ENCODE measurements at places on chromosomes 7 and 10. TPM values are rescaled to one million over a fixed set of nuclear protein-coding genes. Genes with fewer than 3 reads are reported as not detected.

CNTNAP2 gene
- not detected for total RNA-seq

PRSS2 gene
- total RNA-seq = not detected

CHST15 gene
- 0.18 TPM for total RNA-seq

HOXA4 gene
- total RNA-seq = 1.1 TPM

PARD3 gene
- 37.5 TPM for total RNA-seq

PHYHIPL gene
- not detected for total RNA-seq

FAM237B gene
- not detected for total RNA-seq

ACSM6 gene
- not detected for total RNA-seq
